ENCODE measurements at places on chromosomes 16 and 17.

DNA sequence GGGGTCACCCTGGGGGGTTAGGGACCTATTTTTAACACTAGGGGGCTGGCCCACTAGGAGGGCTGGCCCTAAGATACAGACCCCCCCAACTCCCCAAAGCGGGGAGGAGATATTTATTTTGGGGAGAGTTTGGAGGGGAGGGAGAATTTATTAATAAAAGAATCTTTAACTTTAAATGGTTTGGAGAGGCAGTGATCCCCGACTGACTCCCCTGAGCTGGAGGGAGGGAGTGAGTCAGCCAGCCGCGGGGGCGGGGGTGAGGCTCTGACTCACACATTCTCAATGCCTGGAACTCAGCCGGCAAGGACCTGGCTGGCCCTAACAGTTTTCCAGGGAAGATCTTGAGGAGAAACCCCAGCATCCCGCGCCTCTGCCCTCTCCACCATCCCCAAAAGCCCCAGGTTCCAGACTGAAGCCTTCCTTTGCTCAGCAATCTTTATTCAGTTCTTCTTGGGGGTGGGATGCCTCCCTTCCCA lies 1.5 kb downstream of the HCFC1R1 start:
- peak; percentile 97 for DNase-seq

- DNase-seq, result no peak
Measured at GRCh38 chr16:20260215-20261009, 66.9 kb downstream of the GP2 start.

GRCh38 chr16:11356573-11357331 lies 11.5 kb downstream of the RMI2 start:
- peak; percentile 93 for DNase-seq

- DNase-seq, result no peak
Measured at GRCh38 chr17:48597528-48597777, 3.9 kb upstream of the HOXB5 start.

GRCh38 chr16:46496701-46497100 lies 124.5 kb downstream of the SHCBP1 start:
- no peak for DNase-seq

DNA sequence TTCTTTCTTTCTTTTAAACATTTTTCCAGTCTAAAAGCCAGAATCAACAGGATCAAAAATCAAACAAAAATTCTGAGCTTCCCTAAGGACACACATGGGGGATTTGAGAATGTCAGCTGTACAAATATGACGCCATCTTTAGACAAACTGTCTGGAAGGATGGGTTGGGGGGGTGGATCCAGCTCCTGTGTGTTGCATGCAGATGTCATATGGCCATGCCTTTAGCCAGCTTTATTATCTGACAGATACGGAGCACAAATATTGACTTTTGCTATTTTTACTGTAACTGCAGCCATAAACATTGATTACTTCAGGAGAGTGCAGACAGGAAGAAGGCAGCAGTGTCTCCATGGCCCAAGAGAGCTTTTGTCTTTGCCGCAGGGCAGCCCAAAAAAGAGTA lies 279.4 kb upstream of the ELAC2 start:
- DNase-seq, result no peak

- no peak for DNase-seq
Measured at GRCh38 chr16:30914830-30915229, 8.5 kb upstream of the FBXL19 start.

- no peak for DNase-seq
Measured at GRCh38 chr17:29051194-29051593, 8.3 kb downstream of the PIPOX start.

- DNase-seq, result no peak
Measured at GRCh38 chr17:80213643-80213975, 6.5 kb downstream of the SGSH start.

- DNase-seq, result no peak
Measured at GRCh38 chr17:61306003-61306402, 93.6 kb upstream of the TBX2 start.

DNA sequence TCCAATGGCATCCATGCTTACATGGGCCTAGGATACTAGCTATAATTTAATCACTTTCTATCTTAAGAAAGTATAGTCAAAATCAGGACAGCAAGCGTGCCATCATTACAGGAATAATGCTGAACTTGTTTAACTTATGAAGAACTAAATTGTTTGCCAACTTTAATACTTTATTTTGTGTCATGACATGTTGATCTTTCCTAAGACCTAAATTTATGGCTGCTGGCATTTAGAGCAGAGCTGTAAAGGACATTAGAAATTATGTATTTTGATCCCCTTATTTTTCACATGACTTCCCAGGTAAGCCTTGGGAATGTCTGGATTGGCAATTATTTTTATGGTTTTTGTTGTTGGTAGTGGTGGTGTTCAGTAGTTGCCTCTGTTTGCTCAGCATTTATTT lies 920.3 kb upstream of the GOT2 start:
- no peak for DNase-seq

- no peak for DNase-seq
Measured at GRCh38 chr16:84794626-84795025, 25.2 kb upstream of the CRISPLD2 start.

DNA sequence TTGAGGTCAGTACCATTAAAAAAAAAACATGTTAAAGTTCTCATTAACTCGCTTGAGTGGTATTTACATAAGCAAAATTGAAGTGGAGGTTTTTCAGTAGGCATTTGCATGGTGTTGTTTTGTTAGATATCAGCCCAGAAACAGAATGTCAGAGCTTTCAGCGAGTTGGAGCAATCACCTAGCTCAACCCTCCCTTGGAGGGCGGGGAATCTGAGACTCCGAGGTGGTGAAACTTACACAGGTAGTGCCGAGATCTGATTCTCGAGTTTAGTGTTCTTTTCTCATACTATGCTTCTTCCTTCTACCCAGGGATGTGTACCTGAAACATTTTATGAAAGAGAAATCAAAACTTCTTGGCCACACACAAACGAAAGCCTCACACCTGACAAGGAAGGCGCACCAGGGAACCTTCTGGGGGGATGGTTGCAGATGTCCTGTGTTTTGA lies 6.6 kb downstream of the SEC14L1 start:
- no peak for DNase-seq

- peak; percentile 64 for DNase-seq
Measured at GRCh38 chr17:78745407-78746088, 36.5 kb downstream of the CYTH1 start.

DNA sequence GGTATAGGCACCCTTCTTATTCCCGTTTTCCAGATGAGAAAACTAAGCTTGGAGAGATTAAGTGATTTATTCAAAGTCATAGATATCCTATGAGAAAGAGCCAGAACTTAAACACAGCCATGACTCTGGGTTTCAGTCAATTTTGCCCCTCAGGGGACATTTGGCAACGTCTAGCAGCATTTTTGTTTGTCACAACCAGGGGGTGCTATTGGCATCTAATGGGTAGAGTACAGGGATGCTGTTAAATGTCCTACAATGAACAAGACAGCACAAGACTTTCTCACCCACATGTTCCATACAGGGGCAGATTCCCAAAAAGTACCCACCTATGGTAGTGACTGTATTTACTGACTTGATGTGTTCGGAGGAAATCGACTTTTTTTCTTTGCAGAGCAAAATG lies 4.8 kb upstream of the SHISA9 start:
- DNase-seq, result peak; percentile 42

DNA sequence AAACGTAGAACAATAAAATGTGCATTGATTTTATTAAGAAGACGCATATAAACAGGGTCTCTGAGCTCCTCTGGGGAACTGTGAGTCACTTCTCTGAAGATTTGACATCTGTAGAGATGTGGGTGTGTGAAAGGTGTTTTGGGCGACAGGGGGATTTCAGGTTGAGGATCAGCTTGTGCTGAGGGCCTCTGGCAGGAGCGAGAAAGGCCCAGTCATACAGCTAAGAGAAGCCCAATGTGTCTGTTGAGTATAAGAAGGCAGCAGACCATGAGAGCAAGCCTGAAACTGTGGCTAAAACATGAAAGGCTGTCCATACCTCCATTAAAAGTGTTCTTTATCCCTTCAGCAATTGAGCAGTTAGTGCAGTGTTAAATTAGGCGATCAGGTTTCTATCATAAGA lies 406.5 kb upstream of the MON1B start:
- DNase-seq, result no peak

DNA sequence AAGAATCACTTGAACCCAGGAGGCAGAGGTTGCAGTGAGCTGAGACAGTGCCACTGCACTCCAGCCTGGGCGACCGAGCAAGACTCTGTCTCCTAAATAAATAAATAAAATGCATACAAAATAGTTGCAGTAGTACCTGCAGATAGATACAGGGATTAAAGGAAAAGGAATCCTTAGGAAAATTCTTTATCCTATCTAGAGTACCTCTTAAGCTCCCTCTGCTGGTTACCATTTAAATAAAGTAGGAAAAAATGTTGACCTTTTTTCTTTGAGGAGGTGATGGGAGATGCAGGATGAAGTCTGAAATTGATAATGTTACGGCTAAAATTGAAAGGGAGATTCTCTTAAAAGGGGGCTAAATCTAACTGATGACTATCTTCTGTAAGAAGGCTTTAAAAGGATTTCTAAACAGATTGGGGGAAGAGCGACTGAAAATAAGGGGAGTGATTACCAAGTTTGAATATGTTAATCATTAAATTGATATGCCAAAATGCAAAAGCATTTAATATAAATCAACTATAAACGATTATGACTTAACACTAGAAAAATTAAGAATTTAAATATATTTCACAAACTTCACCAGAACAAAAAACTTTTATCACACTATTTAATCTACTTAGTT lies 29.4 kb downstream of the C16orf87 start:
- peak; percentile 42 for DNase-seq

- DNase-seq, result no peak
Measured at GRCh38 chr16:57479976-57480753, 6.1 kb downstream of the DOK4 start.

DNA sequence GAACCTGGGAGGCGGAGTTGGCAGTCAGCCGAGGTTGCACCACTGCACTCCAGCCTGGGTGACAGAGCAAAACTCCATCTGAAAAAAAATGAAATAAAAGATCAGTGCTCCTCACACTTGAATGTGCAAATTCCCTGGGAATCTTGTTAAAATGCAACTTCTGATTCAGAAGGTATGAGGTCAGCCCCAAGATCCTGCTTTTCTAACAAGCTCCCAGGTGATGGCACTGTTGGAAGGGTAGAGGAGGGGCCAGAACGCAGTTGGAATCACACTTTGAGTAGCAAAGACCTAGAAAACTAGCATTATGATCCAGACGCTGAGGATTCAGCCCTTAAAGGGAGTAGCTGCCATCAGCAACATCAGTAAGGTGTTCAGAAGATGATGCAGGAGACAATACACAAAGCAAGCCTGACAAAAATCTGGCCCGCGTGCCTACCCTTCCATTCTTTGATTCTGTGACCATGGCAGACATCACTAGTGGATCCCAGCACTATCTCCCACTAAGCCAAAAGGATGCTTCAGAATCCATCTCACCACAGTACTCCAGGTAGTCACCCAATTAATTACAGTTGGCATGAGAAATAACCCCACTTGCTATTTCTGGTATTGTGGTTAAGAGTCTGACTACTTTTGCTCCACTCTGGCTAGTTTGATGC lies 33.1 kb upstream of the MEIOC start:
- DNase-seq, result no peak

DNA sequence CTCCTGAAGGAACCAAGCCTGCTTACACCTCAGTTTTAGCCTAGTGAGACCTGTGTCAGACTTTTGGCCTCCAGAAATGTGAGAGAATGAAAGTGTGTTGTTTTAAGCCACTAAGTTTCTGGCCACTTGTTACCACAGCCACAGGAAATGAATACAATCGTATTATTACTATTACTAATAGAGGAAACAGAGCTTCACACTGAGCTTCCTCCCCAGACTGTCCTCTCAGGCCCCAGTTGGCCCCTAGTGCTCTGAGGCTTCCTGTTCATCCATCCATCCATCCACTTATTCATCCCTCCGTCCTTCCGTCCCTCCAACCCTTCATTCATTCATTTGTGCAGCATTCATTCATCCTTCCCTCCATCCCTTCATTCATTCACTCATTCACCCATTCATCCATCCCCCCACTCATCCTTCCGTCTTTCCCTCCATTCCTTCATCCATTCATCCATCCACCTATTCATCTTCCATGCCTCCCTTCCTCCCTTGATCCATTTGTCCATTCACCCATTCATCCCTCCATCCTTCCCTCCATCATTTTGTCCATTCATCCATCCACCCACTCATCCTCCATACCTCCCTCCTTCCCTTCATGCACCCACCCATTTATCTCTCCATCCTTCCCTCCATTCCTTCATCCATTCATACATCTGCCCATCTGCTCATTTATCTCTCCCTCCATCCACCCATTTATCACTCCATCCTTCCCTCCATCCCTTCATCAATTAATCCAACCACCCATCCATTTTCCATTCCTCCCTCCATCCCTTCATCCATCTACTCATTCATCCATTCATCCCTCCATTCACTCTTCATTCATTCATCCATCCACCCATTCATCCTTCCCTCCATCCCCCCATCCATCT lies 95.0 kb downstream of the FOXL1 start:
- DNase-seq, result no peak

DNA sequence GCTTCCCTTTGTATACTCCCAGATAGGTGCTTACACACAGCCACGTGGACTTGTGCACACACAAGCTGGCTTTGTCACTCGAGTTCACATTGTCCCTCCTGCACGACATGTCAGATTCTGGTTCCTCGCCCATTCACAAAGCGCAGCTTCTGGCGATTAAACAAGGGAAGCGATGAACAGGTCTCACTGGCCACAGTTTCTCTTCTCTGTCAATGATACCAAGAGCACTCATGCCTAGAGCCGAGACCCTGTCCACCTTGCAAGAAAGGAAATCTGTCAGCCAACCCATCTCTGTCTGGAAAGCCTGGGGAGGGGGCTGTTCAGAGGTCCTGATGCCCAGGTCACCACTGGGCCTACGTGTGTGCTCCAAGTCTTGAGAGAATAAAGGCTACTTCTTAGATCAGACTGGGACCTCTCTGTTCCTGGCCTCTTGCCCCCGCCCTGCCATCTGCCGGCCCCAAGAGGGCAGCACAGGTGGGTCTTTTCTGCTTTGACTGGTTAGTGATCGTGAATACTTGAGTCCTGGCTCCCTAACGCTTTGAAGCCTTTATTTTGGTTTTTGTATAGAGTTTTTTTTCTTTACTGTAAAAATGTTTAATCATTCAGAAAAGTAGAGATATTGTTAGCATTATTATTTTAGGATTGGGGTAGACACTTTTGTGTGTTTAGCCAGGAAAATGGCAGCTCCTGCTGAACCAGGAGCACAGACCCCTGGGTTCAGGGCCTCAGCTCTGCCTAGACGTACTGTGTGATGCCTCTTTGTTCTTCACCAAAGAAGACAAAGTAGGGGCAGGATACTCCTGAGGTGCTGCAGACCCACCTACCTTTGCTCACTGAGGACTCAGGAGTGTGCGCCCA lies 104.7 kb downstream of the MRM1 start:
- DNase-seq, result peak; percentile 58
